Stimulated activated CD8-positive, alpha-beta memory T cell treated with anti-CD3 and anti-CD28 coated beads, Interleukin-2, amount 100 ng/mL, for 48 hours (primary cell): ENCODE measurements at places on chromosomes 11 and 22.

GRCh38 chr11:17036666-17037658 is 22.7 kb upstream of the PLEKHA7 start:
- DNase-seq: no peak

GRCh38 chr11:8291421-8292350 is 28.0 kb upstream of the LMO1 start:
- no peak for DNase-seq

- DNase-seq: no peak
Observed at GRCh38 chr11:13054278-13054677, 45.2 kb downstream of the RASSF10 start.

DNA sequence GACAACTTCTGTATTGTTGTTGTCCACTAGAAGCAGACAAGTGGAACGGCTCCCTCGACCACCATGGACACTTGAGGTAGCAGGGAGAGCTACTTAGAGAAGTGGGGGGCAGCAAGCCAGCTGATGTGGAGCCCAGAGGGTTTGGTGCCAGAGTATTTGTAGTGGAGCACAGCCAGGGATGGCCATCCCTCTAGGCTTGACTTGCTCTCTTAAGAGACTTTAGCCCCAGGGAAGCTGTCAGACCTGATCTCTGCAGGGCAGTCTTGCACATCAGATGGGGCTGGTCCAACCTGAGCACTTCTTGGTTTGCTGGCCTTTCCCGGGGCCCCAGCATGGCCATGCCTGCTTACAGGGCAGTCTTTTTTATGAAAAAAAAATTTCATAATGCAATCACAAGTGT is 15.0 kb upstream of the TMEM135 start:
- DNase-seq: no peak

GRCh38 chr11:121023848-121024751 is at the start of gene TBCEL:
TBCEL (plus strand) TSS chr11:121024102; CDS start chr11:121045691, 21,589 bp downstream.
- peak; percentile 73 for DNase-seq

- no peak for DNase-seq
Observed at GRCh38 chr11:61375761-61376108, 13.6 kb downstream of the TMEM138 start.

DNA sequence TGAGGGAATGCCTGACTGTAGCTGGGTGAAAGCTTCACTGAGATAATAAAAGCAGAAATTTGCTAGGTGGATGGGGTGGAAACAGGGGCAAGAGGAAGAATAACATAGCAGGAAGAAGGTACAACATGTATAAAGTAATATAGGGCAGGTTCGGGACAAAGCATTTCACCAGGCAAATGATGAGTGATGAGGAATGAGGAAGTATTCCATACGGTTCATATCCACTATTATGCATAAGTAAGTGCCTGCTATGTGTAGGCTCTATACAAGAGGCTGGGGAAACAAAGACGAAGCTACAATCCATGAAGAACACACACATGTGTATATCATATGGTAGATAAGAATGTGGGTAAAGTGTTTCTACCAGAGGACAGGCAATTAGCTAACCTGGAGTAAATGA is 7.9 kb downstream of the NDUFC2 start:
- DNase-seq: no peak

DNA sequence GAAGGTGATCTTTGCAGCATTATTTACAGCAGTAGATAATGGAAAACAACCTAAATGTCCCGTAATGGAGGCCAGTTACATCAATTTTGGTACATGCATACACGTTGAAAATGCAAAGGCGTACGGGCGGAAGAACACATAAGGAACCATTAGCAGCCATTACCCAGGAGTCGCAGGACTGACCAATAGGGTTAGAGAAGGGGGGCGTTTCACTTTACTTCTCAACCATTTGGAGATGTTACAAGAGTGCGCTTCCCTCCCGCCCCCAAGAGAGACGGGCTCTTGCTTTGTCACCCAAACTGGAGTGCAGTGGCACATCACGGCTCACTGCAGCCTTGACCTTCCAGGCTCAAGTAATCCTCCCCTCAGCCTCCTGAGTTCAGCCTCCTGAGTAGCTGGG is 52.8 kb upstream of the SLC35C1 start:
- DNase-seq: no peak

DNA sequence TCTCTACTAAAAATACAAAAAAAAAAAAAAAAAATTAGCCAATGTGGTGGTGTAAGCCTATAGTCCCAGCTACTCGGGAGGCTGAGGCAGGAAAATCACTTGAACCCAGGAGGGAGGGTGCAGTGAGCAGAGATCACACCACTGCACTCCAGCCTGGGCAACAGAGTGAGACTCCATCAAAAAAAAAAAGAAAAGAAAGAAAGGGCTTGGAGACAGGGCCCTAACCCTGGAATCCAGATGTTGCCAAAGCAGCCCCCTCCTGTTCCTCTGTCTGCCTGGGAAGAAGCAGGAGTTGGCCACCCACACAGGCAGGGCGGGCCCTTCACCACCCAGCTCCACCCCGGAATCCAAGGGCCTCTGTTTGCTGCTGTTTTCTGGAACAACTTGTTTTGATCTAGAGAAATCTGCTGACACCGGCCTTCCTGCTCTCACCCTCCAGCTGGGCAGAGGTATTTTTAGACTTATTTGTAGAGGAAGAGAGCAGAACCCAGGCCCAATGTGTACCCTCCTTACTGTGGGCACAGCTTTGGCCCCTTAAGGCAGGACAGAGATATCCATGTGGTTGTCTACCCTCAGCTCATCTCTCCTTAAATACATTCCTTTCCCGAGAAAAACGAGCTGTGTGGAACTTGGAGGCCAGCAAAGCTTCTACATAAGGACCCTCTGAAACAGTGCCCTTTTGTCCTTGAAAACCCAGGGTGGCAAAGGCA is 2.7 kb upstream of the NEAT1 start:
- DNase-seq: no peak

DNA sequence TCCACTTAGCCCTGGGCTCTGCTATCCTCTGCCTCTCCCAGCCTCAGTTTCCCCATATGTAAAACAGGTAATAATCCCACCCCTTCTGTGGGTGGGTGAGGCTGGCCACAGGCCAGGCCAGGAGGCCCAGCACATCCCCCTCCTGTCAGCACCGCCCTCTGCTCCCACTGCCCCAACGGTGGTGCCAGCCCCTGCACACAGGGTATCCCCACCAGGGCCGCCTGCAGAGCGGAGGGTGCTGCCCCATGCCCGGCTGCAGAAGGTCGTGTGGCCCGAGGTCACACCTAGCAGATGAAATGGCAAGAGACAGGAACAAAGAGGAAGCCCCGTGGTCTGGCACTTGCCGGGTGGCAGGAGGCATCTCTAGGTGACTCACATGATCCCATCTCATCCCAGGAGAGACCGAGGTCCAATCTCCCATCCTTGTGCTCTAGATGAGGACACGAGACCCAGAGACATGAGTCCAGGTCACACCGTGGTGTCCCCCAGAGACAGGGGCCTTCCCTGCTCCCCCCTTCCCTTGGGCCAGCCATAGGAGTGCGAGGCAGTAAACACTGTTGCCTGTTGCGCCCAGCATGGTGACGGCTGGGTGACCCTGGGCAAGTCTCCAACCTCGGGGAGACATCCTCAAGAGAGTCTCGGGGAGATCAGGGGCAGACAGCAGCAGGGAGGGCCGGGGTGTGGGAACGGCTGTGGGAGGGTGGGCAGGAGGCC is 27.2 kb upstream of the PPARA start:
- no peak for DNase-seq

DNA sequence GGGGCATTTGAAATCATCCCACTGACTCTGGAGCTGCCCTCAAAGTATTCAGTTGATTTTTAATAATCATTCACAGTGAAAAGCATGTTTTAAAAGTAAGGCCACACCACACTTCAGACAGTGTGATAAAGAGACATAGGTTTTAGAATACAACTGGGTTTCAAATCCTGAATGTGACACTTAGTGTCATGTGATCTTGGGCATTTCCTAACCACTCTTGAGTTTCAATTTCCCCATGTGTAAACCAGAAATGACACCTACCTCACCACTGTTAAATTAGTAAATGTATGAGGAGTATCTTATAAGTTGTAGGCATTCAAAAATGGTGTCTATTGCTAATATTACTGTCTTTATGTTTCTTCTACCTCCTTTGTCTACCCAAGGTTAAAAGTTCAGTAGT is 5.4 kb downstream of the TMEM123 start:
- DNase-seq: no peak

DNA sequence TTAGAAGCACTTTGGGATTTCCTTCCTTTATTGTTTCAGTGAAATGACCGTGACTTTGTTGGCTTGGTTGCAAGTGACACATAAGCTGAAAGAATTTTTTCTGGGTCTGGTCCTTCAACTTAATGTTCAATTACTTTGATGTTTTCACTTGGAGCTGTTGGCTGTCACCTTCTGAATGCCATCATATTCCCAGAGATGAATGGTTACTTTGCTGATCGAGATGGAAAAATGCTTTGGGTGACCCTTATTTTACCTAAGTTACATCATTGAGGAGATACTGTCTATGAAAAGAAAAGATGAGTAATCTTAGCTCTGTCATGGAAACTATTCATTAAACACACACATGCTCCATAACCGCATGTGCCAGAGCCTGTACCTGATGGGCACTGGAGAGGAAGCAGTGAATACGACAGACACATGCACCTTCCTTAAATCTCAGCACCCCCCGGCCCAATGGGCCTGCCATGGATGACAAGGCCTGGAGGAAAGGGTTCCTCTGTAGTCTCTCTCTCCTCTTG is 76.9 kb downstream of the TENM4 start:
- no peak for DNase-seq

GRCh38 chr11:18987454-18988231 is 48.4 kb upstream of the MRGPRX1 start:
- DNase-seq: no peak

DNA sequence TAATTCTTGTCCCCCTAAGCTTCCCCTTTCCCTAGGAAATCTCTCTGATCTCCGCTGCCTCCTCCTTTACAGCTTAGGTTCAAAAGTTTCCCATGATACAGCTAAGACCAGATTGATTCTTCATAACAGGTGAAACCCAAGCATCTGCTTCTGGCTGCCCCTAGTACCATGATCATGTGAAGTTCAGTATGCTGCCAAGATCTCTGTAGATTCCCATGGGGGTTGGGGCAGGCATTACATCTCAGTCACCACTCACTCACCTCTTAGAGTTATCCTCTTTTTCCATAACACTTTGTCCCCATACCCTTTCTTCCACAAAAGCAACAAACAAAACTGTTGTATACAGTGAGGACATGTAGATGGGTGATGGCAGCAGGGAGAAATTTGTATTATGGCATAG is 44.0 kb downstream of the RRP8 start:
- DNase-seq: no peak
